ENCODE measurements at places on chromosomes 12 and 14.

DNA sequence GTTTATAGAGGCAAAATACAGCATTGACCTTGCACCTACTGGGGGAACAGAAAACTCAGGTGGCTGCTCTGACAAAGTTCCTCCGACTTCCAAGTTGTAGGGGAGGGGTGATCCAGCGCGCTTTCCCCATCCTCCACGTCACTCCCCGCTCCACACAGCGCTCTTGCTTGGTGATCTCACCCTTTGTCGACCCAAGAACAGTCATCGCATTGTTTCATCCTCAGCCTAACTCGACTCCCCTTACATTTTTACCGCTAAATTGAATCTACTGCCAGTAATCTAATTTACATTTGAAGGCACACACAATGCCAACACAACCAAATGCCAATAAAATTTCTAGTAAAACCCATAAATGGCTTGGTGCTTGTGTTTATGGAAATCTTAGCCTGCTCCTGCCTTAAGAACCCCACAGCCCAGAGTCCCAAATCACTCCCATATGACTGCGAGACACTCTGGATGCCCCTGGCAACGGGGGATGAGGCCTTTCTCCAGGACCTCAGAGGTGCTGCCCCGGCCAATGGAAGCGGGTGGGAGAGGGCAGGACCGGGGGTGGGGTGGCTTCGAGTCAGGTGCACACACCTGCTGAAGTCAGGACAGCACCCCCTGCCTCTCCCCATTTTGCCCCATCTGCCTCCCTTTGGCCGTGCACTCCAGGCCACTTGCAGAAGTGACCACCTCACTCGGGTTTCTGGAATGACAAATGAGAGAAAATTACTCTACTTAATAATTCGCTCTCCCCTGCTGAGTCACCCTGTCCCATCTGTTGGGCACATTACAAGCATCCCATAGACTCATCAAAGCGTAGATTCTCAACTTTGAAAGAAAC lies 98.2 kb upstream of the GSC start:
- no peak for DNase-seq

DNA sequence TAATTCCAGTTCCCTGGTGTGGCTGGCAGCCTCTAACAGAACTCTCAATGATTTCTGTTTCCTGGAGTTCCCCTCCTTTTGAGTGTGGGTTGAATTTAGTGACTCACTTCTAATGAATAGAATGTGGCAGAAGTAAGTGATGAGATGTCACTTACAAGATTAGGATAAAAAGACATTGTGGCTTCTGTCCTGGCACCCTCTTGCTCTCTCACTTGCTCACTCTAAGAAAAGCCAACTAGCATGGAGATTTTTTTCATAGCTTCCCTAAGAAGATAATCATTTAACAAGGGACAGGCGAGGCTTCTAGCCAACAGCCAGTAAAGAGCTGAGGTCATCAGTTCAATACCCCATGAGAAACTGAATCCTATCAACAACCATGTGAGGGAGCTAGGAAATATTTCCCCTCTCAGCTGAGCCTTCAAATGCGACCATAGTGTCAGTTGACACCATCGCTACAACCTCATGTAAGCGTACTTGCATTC lies 156.7 kb downstream of the TMTC3 start:
- DNase-seq: no peak

DNA sequence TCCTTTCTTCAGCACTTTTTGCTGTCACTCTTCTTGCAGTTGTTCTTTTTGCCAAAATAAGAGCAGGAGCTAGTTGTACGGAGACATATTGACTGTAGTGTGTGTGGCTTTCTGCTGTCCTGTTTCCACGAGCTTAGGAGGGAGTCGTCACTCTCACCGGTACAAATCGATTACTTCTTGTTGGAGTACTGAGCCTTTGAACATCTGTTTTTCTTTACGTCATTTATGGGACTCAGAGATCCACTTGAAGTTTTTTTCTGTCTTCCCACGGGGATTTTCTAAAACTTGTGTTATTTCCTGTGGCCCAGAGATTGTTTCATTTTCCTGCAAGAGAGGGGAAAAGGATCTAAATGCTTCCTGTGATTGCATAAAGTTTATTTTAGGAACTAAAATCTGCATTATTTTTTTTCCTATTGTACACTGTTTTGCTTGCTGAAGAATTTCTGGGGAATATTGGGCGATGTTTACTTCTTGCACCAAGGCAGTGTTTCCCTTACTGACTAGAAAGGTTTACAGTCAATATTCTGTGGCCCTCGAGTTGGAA lies 199.8 kb upstream of the ARHGAP5 start:
- peak; percentile 81 for DNase-seq

DNA sequence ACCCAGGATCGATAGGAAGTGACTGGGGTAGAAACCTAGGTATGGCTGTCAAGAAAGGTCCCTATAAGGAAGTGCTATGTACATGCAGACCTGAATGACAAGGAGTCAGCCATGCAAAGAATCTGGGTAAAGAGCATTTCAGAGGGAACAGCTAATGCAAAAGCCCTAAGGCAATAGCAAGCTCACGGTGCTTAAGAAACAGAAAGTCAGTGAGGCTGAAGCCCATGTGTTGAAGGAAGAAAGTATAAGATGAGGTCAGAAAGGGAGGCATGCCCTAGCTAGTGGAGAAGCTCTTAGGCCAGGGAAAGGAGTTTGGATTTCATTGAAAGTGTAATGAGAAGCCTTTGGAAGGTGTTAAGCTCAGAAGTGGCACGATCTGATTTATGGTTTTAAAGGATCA lies 6.0 kb upstream of the ADCY6 start:
- no peak for DNase-seq

DNA sequence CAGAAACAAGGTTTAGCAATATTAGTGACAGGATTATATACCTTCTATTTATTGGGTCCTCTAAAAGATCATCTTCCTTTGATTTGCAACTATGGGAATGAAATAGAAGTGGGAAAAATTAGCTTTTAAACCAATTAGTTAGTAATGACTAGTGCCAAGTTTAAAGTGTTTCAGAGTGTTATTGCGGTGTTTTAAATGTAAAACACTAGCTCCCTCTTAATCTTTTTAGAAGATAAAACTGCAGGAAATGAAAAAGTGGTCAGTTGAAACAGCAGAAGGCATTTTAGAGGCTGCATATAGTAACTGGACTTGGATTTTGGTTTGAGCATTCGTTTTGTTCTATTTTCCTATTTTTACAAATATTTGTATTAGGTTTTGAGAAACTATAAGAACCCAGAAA lies 286.2 kb downstream of the RAD51B start:
- DNase-seq: no peak

- DNase-seq: no peak
Observed at GRCh38 chr14:55088356-55088755, 36.9 kb downstream of the MAPK1IP1L start.

- no peak for DNase-seq
Observed at GRCh38 chr12:22272335-22273151, 62.0 kb downstream of the ST8SIA1 start.

DNA sequence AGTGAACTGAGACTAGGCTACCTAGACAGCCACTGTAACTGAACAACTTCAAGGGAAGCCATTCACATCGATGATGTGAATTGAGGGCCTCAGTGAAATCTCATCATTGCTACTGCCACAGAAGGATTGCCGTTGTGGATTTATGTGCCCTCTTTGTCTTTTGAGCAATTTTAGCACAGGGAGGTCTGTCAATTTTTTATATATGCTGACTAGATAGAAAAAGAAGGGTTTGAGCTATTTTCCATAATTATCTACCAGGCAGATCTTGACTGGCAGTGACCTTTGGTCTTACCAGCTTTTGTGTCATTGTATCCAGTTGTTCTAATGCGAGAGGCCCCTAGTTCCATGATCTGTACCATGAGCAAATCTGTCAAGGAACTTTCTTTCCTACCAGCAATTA lies 179.4 kb downstream of the ERC1 start:
- no peak for DNase-seq

GRCh38 chr14:106044515-106044914 lies 518.1 kb downstream of the TMEM121 start:
- no peak for DNase-seq

Measured in glomerular endothelial cell (primary cell).